HAP-1 (cell line): ENCODE measurements at places on chromosomes 5 and 9.

DNA sequence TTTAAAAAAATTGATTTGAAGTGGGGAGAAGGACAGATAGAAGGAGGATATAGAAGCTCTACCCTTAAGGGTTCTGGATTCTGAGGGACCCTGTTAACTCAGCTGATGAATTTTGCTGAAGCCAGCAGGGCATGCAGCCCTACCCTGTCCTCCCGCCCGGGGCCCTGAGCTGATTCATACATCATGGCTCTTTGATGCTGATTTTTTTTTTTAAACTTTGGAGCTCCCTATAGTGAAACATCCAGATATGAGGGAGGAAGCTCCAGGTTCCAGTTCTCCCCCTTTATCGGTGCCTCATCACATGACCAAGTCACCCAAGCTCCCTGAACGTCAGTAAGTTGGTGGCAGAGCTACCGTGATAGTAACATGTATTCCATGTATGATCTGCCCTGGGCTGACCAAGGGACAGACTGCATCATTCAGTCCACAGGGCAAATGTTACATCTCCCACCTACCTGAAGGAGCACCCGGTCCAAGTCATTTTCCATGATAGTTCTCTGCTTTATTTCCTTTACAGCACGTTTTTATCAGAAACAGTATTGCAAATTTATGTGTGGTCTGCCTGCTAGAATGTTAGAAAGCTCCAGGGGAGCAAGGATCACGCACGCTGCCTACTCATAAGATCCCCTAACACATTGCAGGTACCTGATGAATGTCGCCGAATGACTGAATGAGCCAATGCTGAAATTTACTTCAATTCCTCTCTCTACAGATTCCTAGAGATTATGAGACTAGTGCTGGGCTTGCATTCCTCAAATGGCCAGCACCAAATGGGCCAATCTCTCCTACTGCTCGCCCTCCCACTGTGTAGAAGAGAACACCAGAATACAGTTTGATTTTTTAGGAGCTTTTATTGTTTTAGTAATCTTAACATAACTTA, 25.9 kb downstream of the SPARC start:
- no peak for DNase-seq

DNA sequence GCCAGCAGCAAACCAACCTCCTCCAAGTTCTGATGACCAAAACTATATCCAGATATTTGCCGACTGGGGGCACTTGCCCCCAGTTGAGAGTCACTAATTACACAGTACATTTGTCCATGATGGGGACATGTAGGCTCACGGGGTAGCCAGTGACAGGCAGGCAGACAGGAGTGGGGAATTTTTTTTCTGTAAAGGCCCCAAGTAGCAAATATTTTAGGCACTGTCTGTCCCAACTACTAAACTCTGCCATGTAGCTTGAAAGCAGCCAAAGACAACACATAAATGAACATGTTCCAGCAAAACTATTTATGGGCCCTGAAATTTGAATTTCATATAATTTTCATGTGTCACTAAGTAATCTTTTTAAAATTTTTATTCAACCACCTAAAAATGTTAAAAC, 80.7 kb downstream of the GRIA1 start:
- no peak for DNase-seq

DNA sequence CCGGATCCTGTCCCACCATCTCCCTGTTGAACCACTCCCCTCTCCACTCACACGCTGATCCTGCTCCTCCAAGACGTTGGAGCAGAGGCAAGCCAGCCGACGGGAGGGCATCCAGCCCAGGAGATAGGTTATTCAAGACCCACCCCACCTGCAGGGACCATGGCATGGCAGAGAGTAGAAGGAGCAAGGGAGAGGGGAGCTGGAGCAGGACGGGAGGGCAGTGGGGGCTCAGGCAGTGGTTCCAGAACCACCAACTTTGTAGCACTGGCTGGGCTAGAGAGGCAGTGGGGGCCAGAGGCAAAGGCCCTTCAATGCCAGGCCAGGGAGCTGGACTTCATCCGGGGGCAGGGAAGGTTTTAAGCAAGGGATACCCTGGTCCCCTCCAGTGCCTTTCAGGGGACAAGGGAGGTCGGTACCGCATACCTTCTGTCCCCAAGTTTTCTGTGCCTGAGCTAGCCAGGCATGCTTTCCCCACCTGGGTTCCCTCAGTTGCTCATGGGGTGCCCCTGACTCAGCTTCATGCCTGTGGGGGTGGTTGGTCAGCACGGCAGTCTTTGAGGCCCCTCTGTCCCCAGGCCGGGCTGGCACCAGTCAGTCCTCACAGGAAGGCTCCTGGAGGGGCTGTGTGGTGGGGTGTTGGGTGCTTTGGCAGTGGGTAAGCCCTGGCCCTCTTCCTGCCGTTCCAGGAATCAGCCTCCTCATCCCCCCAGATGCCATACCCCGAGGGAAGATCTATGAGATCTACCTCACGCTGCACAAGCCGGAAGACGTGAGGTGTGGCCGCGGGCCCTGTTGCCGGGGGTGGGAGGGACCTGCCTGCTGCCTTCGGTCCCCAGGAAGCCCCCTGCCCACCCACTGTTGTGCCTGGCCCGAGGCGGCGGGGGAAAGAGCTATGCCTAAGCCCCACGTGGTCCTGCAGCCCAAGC, 22.4 kb downstream of the HK3 start:
- no peak for DNase-seq

- no peak for DNase-seq
These were observed 243.9 kb upstream of the SLC30A5 start for GRCh38 chr5:68849906-68850305.

DNA sequence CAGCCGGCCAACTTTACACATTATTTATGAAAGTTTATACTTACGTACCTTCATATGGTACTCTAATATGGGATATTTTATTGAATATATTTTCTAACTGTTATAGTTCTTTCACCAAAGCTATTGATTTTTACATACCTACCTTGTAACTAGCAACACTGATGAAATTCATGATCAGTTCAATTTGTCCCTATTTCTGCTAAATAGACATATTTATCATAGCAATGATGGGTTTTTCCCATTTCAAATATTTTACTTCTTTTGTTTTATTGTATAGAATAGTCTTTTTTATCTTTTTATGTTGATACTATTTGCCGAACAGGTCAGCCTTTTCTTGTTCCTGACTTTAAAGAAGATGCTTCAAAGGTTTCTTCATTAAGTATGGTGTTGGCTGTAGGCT, 59.0 kb upstream of the CTNND2 start:
- DNase-seq, result no peak
